ENCODE measurements at places on chromosomes 7 and 10. TPM values are rescaled to one million over a fixed set of nuclear protein-coding genes. Genes with fewer than 3 reads are reported as not detected.

DNA sequence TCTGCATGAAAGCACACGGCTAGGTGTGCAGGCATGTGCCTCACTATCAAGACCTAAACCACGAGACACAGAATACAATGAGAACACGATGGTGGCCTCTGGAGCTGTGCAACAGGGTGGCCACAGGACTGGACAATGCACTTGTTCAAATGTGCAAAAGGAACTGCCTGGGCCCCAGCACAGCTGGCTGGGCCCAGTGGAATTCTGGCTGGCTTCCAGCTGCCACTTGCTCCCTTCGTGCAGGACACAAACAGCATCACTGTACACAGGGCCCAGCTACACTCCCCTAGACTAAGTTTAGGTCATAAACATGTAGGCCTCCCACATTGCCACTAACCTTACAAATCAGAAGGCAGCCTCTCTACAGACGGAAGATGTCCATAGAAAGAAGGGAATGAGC is 23.4 kb downstream of the DOCK4 start:
- DNase-seq, result no peak

GRCh38 chr10:113539789-113540188 is 13.1 kb upstream of the HABP2 start:
- no peak for DNase-seq

DNA sequence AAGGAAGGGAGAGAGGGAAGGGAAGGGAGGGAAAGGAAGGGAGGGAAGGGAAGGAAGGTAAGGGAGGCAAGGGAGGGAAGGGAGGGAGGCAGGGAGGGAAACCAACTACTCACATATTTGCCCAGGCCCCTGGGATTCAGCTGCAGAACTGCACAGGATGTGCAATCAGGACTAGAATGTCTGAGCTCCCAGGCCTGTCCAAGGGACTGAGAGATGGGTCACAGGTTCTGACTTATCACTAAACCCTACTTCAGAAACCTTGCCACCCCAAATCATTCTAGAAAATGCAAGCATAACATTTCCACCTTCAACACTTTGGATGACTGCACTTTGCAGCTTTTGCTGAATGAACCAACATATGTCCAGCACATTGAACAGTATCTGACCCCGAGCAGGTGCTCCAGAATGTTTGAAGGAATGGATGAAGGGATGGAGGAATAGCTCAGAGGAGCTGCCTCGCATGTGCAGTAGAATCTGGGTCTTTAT is 245.3 kb downstream of the KCNMA1 start:
- no peak for DNase-seq

DNA sequence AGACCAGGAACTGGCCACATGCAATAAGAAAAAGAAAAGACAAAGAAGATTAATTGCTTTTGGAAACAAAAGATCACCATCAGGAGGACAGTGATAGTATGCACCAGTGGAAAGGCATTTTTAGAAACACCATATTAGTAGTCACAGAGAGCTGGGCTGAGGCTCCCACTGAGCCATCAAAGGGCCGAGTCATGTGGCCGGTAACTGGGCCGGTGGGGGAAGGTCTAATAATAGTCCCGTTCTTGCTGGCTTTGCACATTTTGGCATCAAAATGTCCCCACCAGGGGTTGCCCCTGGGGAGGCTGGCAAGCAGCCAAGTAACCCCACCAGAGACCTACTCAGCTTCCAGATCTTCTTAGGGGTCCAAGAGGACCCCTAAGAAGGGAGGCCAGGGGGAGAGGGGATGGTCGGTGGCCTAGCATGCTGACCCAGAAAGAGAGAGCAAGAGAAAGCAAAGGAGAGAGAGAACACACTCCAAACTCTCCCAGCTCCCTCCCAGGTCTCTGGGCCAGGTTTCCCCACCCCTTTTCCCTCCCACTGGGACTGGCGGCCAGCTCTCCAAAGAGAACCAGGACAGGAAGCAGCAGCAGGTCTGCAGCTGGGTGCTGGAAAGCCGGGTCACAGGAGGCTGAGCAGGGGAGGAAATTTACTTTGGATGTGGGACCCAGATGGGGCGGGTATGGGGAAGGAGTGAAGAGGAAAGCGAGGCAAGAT is 70.2 kb upstream of the FGFR2 start:
- peak; percentile 18 for DNase-seq

GRCh38 chr10:110681023-110681681 is 37.0 kb downstream of the RBM20 start:
- DNase-seq, result peak; percentile 53

DNA sequence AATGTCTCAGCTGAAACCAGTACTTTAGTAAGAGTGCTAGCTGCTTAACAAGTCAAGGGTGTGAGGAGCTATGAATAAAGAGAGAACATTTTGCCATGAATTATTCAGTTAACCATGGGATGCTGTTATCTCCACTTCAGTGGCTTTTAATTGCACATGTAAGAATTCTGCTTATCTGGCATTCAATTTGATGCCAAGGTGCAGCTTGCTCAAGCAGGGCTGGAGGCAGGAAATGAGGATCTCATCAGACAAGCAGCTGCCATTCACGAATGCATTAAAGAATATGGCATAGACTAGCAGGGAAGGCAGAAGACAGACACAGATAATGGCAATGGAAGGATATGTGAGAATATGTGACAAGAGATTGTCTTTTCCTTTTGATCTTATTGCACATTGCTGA is 697.8 kb downstream of the NRG3 start:
- no peak for DNase-seq

DNA sequence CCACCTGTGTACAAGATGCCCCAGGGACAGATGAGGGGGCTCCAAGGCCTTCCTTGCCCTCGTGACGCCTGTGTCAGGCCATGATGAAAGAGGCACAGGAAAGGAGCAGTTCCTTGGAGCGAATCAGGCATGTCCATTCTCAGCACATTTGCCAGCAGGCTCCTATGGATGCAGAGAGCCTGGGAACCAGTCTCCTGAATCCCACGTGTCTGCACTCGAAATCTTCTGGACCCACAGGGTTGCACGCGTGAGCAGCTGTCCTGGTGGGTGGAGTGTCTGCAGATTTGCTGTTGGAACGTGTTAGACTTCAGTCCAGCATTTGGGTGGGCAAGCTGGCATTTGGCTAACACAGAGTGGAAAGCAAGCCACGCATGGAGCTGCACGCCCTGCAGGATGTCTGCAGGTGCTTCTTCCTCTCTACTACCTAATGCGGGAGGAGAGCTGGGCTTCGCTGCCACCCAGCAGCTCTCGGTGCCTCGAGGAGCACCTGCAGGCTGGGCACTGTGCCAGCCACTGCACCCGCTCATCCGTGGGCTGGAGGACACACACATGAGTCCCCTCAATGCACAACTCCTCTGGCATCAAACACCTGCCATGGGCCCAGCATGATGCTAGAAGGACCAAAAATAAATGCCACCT is 140.7 kb downstream of the PAXIP1 start:
- no peak for DNase-seq

- no peak for DNase-seq
Observed at GRCh38 chr7:146414373-146414772, 297.8 kb downstream of the CNTNAP2 start.

GRCh38 chr10:124092860-124093773 is at the start of gene CHST15:
Gene CHST15, minus strand, starts transcription at chr10:124093598. Its CDS starts 47,386 bp downstream, at chr10:124046212.
- peak; percentile 22 for DNase-seq

GRCh38 chr10:62826273-62826672 is 10.1 kb upstream of the EGR2 start:
- DNase-seq, result no peak

DNA sequence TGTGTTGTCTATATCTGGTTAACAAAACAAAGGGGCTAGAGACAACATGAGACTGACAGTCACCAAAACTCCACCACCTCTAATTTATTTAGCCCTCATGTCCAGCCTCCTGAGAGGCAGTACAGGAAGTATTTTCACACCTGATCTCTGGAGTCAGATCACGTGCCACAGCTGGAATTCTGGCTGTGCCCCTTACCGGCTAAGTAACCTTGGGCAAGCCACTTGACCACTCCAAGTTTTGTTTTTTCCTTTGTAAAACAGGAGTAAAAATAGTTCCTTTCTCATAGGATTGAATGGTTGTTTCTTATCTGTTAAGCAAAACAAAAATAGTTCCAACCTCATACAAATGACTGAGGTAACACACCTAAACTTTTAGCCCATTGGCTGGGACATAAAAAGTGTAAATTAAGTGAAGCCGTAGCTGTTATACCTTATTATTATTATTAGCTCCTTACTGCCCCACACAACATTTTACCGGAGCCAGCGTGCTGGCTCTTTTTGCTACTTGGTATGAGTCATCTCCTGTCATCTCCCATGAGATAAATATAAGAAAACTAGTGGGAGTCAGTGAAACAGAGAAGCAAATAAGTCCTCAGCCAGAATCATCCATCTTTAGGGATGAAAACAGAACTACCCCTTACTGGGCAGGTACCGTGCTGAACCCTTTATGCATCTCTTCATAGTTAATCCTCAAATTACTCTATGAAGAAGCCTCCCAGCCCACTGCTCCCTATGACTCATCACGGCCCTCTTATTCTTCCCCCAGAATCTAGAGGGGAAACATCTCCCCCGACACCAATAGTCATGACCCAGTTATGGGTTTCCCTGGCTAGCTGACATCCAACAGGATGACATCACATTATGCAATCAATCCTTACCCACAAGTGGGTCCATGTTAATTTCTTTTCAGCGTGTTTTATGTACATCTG is 44.9 kb downstream of the PPP1R3C start:
- no peak for DNase-seq

- no peak for DNase-seq
Observed at GRCh38 chr7:87479951-87480350, 4.5 kb upstream of the ABCB4 start.

DNA sequence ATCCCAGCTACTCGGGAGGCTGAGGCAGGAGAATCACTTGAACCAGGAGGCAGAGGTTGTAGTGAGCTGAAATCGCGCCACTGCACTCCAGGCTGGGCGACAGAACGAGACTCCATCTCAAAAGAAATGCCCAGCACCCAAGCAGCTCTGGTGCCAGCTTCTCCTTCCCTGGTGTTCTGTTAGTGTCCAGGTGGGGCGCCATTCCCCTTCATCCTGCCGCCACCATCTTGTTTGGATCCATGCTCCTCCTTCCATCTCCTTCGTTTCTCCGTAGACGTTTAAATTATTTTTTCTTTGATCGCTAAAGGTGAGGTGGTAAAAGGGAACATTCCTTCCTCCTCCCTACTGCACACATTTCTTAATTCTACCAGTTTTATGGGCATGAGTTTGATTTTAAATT is 30.3 kb downstream of the PROSER2 start:
- DNase-seq, result no peak

DNA sequence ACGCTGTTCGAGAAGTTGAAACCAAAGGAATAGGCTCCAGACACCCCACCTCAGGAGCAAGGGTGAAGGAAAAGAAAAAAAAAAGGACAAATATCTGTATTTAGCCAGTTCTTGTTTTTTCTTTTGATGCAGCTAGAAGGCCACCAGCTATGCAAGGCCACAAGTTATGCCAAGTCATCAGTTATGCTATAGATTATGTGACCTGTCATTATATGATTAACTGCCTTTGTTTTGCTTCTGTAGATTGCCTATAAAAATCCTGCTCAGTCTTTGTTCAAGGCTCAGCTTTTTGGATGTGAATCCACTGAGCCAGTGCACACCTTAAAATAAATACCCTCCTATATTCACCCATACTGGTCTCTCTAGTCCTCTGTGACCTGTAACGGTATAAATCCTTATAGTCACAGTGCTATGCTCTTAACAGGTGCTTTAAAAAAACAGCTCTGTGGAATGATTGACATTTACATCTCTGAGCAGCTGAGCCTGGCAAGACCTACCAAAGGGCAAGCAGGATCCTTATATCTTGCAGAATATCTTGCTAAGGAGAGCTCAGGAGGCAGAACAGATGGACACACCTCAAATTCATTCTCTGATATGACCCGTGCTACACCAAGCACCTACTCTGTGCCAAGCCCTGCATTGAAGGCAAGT is 20.4 kb downstream of the MAT1A start:
- DNase-seq, result no peak

DNA sequence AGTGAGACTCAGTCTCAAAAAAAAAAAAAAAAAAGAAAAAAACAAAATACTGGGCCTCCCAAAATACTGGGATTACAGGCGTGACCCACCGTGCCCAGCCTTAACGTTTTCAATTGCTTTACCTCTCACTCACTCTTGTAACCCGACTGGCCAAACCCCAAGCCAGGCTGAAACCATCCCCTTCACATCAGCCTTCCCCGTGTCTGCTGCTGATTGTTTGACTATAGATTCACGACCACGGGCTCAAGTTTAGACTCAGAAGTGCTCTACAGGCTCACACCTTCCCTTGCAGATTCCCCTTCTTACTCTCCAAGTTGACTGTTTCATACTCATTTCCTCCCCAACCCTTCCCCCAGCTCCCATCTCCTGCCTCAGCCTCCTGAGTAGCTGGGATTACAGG is 22.3 kb downstream of the TYW1 start:
- DNase-seq, result no peak

GRCh38 chr7:120898715-120899499 is 41.0 kb upstream of the TSPAN12 start:
- no peak for DNase-seq

- DNase-seq, result no peak
Observed at GRCh38 chr10:4086131-4086898, 301.3 kb upstream of the KLF6 start.

- no peak for DNase-seq
Observed at GRCh38 chr7:112782498-112782897, 7.7 kb downstream of the TMEM168 start.

- peak; percentile 6 for DNase-seq
Observed at GRCh38 chr10:21989453-21990154, 13.9 kb downstream of the DNAJC1 start.

- DNase-seq, result no peak
Observed at GRCh38 chr7:129163875-129164544, 19.5 kb downstream of the TSPAN33 start.

GRCh38 chr10:100146875-100147650 is 38.8 kb downstream of the ERLIN1 start:
- DNase-seq, result no peak

DNA sequence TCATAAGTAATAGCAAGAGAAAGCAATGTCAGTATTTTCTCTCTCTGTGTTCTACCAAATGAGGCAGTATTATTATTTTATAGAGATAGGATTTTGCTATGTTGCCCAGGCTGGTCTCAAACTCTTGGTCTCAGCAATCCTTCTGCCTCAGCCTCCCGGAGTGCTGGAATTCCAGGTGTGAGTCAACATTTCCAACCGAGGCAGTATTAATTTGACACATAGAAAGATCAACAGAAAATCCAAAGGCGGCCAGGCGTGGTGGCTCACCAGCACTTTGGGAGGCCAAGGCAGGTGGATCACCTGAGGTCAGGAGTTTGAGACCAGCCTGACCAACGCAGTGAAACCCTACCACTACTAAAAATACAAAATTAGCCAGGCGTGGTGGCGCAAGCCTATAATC is 71.8 kb downstream of the SMURF1 start:
- DNase-seq, result no peak

The CH25H gene
- not detected for total RNA-seq

The IL15RA gene
- total RNA-seq, result not detected

The KRIT1 gene
- 48.0 TPM for total RNA-seq

The PTPN20 gene
- total RNA-seq, result not detected

The SLC13A1 gene
- total RNA-seq, result not detected

The KCNH2 gene
- total RNA-seq, result 10.7 TPM

The ABCB4 gene
- total RNA-seq, result 6.7 TPM

The TMEM273 gene
- 0.37 TPM for total RNA-seq

The CALU gene
- total RNA-seq, result 139 TPM

The DNAH11 gene
- 0.63 TPM for total RNA-seq

The GRID2IP gene
- 0.61 TPM for total RNA-seq

The OSBPL3 gene
- 11.8 TPM for total RNA-seq
